ENCODE measurements at places on chromosomes 11 and 22.

DNA sequence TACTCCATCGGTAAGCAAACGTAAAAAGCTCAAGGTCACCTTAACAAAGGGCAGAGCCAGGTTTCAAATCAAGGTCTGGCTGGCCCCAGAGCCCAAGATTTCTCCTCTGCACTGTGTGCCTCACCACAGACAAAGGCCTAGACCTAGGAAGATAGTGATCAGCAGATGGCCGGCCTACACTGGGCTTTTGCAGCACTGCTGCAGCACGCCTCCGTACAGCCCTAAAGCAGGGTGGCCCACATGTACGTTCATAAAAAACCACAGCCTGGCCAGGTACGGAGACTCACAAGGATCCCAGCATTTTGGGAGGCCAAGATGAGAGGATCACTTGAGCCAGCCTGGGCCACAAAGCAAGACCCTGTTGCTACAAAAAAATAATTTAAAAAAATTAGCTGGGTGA lies 106.3 kb upstream of the PITPNB start:
- DNase-seq, result no peak

GRCh38 chr11:121244884-121245283 lies 47.7 kb upstream of the SC5D start:
- DNase-seq, result no peak

GRCh38 chr22:42970029-42970428 lies 44.9 kb downstream of the PACSIN2 start:
- DNase-seq, result no peak

DNA sequence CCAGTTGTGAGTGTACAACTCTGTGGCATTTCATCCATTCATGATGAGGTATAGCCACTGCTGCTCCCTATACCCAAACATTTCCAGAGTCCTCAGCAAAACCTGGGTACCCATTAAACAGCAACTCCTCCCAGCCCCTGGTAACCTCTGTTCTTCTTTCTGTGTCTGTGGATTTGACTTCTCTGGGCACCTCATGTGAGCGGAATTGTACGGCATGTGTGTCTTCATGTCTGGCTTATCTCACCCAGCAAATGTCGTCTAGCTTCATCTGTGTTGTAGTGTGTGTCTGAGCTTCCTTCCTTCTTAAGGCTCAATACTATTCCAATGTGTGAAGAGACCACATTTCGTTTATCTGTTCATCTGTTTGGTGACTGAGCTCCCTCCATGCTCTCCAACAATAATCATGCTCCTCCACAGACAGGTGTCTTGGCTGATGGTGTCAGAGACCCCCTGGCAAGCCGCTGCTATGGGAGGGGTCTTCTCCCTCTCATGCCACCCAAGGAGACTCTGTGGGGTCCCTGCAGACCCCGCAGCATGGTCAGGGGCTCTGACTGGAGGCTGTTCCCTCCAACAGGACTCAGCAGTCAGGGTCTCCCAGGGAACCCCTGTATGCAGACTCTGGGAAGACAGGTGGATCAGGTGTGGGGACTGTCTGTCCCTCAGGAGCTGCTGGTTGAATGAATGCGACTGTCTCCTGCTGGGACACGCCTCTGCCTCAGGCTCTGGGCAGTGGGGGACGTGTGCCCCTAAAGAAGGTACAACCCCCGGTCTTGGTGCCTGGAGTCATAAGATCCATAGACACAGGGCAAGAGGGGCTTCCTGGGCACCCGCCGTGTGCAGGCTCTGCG lies 52.7 kb downstream of the SMIM38 start:
- DNase-seq, result no peak
